ENCODE measurements at places on chromosomes 1 and 21.

- DNase-seq: no peak
These were observed 16.0 kb downstream of the TYW3 start for GRCh38 chr1:74748960-74749359.

DNA sequence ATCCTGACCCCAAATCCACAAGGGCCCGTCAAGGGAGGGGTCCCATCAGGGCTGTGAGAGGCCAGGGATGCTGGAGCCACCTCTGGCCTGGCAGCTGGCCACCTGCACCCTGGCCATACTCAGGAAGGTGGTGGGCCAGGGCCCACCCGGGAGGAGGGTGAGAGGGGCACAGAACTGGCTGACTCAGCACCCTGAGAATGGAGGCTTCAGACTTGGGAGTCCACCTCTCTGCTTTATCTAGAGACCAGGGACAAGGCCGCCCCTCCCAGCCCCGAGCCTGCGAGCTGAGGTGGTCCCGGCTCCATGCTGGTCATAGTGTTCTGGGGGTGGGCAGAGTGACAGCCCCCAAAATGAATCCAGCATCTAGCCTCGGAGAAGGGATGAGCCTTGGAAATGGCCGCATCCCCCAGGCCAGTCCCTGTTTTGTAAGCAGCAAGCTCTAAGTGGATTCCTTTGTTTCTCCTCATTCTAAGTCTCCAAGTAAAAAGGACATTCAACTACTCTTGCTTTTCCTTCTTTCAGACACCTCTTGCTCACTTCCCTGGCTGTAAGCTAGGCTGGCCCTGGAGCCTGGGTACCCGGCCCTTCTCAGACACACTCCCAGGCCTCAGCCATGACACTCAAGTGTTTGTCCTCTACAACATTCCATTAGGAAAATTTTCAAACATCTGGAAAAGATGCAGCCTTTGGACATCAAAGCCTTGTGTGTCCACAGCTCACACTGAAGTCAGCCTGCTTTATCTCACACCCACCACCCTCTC lies 12.3 kb downstream of the WNT3A start:
- DNase-seq: no peak

DNA sequence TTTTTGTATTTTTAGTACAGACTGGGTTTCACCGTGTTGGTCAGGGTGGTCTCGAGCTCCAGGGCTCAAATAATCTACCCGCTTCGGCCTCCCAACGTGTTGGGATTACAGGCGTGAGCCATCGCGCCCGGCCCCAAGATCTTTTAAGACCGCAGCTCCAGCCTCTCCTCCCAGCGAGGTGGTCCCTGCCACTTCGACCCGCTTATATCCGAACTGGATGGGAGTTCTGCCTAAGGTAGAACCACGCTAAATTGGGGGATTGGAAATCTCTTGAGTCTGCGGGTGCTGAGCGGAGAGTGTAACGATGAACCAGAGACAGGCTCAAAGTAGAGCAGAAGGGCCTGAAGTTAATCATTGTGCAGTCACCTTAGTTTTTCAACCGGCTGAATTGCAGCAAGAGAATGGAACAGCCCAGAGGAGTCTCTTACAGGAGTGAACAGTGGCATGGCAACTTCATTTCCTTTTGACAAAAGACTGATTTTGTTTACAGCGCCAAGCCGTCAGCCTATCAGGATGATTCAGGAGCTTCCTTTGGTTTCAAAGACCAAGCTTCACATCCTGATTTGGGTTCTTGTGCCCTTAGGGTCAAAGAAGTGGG lies 726 bp upstream of the CYB5R1 start:
- DNase-seq: peak; percentile 81

DNA sequence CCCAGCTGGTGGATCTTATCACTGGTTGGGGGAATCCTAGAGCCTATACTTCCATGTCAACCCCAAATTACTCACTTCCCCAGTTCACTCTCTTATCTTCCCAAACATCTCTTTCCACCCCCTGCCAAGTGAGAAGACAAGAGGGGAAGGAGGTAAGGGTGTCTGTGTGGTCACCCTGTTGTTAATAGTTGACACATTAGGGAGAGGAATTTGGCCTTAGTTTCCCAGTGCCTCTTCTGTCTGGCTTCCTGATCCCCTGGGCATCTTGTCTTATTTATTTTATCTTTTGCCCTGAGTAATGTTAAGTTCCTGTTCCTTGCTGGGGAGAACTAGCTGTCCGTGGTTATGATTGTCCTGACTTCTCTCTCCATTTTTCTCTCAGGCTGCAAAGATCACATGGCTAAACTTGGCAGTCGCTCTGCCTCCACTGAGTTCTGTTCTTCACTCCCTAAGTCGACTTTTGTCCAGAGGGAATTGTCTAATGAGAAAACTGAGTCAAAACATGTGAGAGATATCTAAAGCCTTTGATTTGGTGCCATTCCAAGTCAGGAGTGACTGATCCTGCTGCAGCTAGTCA lies 157.1 kb upstream of the SYT6 start:
- DNase-seq: no peak

DNA sequence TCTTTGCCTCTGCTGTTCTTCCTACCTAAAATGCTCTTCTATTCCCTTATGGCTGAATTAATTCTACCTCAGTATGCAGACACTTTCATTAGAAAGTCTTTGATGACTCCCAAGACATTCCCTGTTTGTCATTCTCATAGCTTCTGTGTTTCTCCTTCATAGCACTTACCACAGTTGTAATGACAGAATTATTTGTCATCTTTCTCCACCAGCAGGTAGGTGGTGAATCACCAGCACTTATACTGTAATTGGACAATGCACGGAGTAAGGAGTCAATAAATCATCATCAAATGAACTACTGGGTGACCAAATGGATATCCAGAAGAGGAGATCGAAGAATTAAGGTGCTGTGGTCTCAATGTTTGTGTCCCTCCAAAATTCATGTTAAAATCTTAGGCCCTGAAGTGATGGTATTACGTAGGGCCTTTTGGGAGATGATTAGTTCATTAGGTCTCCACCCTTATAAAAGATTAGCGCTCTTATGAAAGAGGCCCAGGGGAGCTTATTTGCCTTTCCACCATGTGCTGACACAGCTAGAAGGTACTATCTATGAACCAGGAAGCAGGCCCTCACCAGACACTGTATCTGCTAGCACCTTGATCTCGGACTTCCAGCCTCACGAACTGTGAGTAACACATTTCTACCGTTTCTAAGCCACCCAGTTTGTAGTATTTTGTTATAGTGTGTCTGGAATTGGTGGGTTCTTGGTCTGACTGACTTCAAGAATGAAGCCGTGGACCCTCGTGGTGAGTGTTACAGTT lies 2.4 kb upstream of the CCT8 start:
- DNase-seq: no peak

GRCh38 chr1:211336161-211336560 lies 9.5 kb downstream of the TRAF5 start:
- DNase-seq: no peak

- DNase-seq: no peak
These were observed 1.3 kb downstream of the RABGAP1L start for GRCh38 chr1:174160603-174161002.

GRCh38 chr1:33931111-33931475 lies 67.2 kb downstream of the HMGB4 start:
- no peak for DNase-seq

DNA sequence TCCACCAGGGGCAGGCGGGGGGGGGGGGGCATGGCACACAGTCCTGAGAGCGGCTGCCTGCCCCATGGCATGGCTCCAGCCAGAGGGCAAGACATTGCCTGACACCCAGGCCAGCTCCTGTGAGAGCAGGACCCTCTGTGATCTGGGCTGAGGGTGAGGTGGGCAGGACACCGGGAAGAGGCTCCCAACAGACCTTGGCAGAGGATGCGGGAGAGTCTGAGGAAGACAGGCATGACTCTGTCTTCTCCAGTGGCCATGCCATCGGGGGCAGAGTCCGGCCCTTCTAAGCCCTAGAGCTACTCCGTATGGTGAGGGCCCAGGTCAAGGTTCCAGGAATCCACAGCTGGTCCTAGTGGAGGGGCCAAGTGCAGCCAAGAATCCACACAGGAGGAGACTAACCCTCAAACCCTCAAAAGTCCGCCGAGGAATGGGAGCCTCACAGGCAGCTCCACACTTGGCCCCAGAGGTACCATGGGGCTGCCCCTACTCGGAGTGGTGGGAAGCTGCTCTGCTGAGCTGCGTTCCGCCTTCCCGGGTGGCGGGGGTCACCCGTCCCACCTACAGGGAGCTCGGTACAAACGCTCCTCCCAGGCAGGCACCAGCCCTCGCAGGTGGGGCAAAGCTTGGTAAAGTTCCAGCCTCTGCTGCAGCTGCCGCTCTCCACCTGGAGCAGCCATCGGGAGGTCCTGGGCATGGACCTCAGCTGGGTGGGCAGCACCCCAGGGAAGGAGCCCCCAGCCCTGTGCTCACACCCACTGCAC lies 6.5 kb downstream of the ACTRT2 start:
- no peak for DNase-seq

DNA sequence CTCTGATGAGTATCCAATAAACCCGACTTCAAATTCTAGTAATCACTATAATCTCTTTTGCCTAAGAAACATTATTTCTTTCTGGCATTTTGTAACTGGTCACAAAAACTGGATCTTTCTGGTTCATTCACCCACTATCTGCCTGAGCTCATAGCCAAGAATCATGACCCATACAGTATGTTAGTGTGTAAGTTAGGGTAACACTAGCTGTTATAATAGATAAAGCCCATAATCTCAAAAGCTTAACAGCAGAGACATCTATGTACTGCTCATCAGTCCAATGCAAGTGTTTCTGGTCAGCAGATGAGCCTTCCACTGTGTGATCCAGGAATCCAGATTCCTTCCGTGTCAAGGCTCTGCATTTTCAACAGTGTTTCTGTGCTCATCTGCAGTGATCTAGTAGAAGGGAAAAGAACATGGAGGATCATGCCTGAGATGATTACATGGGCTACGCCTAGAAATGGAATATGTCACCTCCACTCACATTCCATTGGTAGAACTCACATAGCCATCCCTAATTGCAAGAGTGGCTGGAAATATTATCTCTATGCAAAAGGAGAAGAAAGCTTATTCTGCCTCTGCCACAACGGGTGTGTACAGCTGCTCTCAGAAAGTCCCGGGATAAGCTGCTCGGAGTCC lies 27.7 kb downstream of the RRAGC start:
- no peak for DNase-seq

DNA sequence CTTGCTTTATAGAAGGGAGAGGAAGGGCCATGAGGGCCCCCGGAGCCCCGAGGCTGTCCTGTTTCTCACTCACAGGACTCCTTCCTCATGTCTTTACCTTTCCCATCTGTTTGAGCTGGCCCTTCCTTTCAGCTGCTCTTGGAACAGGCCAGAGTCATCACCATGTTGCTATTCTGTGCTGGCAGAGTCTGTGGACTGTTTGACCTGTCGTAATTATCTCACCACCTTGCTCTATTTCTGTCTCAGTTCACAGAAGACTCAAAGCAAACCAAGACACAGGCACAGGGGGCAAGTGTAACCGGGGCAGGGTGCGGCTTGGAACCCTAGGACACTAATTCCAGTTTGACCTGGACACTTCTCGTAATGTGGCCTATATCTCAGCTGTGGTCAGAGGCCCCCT lies 104.3 kb upstream of the CD34 start:
- DNase-seq: no peak

DNA sequence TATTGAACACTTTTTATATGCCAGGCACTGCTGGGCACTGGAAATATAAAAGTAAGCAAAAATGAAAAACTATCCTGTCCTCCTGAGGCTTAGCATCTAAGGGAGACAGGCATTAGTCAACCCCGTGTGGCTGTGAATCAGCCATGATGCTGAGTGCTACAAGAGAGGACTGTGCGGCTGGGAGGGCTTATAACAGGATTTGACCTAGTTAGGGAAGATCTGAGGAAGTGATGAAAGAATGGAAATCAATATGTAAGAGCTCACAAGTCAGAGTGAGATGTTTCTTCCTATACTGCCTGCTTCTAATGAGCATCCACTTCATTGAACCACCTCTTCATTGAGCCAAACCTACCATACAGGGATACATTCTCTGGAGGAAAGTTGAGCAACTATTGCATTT lies 15.1 kb downstream of the TRIM45 start:
- DNase-seq: no peak

GRCh38 chr1:111598544-111598943 lies 21.0 kb upstream of the RAP1A start:
- no peak for DNase-seq

- DNase-seq: peak; percentile 44
These were observed 244.9 kb downstream of the DSCAM start for GRCh38 chr21:40602080-40602479.

DNA sequence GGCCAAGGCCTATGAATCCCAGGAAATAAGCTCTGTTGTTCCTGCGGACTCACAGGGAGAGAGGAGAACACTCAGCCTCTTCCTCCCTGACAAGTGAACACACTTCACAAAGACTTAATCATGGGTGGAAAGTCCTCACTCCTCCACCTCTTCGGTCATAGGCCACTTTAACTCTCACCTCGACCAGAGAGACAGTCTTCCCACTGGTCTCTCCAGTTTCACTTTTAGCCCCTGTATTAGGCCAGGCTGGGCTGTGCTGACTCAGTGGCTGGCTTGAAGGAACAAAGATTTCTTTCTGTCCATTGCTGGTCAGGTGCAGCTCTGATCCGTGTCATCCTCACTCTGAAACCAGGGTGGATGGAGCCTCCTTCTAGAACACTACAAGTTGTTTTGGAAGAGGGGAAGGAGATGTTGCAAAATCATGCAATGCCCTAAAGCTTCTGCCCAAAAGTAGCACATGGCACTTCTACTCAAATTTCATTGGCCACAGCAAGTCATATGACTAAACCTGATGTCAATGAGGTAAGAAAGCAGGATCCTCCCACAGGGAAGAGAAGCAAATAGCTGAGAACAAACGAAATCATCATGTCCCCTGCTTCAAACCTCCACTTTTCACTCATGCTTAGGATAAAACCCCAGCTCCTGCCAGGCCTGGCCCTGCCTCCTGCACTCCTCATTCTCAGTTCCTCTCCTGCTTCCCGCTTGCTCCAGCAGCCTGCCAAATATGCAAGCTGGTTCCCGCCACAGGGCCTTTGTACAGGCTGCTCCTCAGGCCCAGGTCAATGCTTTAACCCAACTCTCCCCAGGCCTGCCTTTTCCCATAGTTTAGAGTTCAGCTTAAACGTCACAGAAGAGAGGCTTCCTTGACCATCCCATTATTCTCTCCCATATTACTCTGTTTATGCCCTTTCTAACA lies 150.5 kb upstream of the RUNX3 start:
- DNase-seq: peak; percentile 87

- no peak for DNase-seq
These were observed 80.1 kb upstream of the CD55 start for GRCh38 chr1:207241164-207241934.

DNA sequence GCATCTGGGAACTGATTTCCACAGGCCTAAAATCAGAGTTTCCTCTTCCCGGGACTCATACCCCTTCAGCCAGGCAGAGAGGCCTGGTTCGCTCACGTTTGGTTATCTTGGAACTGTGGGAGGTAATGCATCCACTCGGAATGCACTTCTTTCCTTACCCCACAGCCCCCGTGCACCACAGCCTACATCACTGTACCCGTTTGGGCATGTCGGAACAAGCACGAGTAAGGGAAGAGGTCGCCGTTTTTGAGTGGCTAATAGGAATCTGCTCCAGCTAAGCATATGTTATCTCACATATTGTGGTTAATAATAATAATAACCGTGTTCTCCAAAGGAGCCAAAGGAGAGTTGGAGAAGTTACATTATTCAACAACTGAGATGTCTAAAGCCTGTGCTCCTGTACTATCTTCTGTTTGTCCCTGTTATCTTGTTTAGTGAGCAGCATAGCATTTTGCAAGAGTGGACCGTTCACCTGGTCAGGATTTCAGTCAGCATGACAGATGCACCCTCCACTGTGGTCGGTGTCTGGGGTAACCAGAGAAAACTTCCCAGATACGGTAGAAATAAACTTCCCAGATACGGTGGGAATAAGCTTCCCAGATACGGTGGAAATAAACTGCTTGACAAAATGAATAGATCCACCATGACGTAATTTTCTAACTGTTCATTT lies 198.6 kb downstream of the SDCCAG8 start:
- DNase-seq: no peak

Measured in suppressor macrophage (primary cell).